H9 (cell line): ENCODE measurements at places on chromosomes 5 and 9. TPM values are rescaled to one million over a fixed set of nuclear protein-coding genes. Genes with fewer than 3 reads are reported as not detected.

Gene HSPA9
- total RNA-seq, result 397 and 399 TPM in 2 replicates

Gene ARAP3
- total RNA-seq, result 27.3 and 27.6 TPM in 2 replicates

Gene SLC26A2
- total RNA-seq, result 5.9 and 6.1 TPM in 2 replicates

Gene IL3
- total RNA-seq, result not detected in 2 replicates

Gene LSM11
- total RNA-seq, result 4.5 and 4.7 TPM in 2 replicates

Gene ASTN2
- total RNA-seq, result 9.7 and 10.1 TPM in 2 replicates

Gene PPP3R2
- total RNA-seq, result not detected in 2 replicates

Gene OR1L8
- total RNA-seq, result not detected in 2 replicates

Gene PCDHB11
- 1.9 and 2.0 TPM in 2 replicates for total RNA-seq

Gene RFK
- total RNA-seq, result 12.0 TPM in 2 replicates

Gene ADAMTS2
- total RNA-seq, result 5.4 and 5.9 TPM in 2 replicates

Gene FOXD4L4
- total RNA-seq, result 0.26 TPM in 1 of 2 replicates, not detected in the other

Gene NUTM2G
- total RNA-seq, result 0.48 and 0.57 TPM in 2 replicates

Gene FGF1
- 3.2 and 4.6 TPM in 2 replicates for total RNA-seq

Gene IRX2
- total RNA-seq, result 91.6 and 94.4 TPM in 2 replicates

DNA sequence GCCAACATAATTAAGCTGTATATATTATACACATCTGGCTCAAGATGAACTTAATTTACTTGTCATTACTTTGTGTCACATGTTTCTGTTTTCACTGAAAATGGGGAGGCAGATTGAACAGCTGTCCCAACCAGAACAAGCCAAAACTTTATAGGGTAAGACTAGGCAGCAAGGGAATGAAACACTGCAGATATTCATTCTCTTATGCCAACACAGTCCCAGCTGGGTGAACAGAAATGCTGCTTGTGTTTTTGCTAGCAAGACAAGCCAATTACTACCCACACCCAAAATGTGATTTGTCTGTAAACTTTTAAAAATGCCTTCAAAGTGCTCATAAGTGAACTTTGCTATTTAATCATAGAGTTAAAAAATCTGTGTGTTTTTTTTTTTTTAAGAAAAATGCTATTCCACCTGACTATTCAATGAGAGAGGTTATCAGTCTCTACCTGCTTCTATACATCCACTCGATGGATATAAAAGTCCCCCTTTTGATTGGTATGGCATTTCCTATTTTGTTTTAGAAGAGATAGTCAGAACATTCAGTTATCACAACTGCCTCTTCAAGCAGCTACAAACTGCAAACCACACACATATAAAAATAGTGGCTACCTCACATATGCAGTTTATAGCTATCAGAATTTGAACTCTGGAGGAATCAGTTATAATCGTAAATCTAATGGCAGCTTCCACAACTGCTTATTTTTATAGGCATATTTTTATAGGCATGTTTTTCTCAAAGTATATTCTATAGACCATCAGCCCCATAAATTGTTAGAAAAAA, 91.9 kb upstream of the PPP1R2B start:
- DNase-seq, result no peak

GRCh38 chr5:17880869-17881268, 246.6 kb downstream of the TAF11L14 start:
- DNase-seq, result no peak

- DNase-seq, result no peak
These were observed 414.0 kb upstream of the ACTBL2 start for GRCh38 chr5:57896576-57896975.

- no peak for DNase-seq
These were observed 175.3 kb downstream of the ARL15 start for GRCh38 chr5:54135042-54135441.

GRCh38 chr9:84750152-84750865, 80.8 kb downstream of the NTRK2 start:
- no peak for DNase-seq

DNA sequence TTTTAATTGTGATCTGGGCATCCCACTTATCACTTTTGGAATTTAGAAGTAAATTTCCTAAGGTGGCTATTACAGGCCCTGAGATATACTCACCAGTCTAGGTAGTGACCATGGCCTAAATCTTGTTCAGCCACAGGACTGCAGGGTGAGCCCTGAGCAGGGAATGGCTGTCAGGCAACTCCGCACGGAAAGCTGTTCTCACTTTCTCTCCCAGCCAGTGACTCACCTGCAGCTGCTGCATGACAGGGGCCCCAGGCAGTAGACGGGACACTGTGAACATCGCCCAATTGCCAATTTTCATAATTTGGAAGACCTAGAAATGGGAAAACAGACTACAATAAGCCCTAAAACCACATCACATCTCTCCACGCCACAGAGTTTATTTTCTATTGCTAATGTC, 69.6 kb upstream of the TAF1L start:
- no peak for DNase-seq

DNA sequence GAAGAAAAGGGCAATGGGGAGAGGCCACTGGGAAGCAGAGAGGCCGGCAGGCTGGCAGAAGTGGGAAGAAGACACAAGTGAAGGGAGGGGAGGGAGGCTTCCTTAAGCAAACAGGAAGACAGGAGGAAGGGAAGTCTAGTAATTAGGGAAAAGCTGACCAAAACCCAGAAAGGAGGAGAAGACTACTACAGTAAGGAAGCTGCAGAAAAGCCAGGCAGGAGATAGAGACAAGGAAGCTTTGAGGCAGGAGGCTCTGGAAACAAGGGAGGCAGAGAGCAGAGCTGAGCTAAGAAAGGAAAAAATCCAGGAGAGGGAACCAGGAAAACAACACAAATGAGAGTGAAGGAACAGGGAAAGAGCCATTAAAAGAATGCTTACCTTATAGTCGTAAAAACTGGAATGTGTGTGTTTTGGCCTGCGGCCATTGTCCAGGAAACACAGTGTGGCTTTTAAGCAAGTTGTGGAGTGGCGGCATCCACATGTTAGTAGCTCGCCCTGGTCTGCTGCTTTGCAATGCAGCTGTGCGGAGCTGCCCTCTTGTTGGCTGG, 317.1 kb upstream of the CLINT1 start:
- no peak for DNase-seq

GRCh38 chr5:149273237-149273636, 1.6 kb downstream of the AFAP1L1 start:
- DNase-seq, result no peak

DNA sequence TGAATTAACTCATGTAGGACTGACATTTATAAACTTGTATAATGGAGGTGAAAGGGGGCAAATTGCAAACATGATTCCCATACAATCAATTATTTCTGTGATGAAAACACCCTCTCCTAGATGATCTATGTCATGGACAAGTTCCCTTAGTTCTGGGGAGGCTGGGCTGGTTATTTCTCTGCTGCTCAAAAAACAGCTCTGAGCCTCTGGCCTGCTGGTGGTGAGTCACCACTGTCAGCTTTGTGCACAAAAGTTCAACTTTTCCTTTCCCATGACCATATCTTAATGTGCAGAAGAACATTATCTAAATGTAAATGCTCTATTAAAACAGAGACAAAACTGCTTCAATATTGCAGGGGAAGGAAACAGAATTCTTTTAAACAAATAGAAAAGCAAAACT, 85.0 kb downstream of the HMHB1 start:
- DNase-seq, result no peak

- DNase-seq, result no peak
These were observed 30.0 kb upstream of the GAS1 start for GRCh38 chr9:86977205-86977835.

DNA sequence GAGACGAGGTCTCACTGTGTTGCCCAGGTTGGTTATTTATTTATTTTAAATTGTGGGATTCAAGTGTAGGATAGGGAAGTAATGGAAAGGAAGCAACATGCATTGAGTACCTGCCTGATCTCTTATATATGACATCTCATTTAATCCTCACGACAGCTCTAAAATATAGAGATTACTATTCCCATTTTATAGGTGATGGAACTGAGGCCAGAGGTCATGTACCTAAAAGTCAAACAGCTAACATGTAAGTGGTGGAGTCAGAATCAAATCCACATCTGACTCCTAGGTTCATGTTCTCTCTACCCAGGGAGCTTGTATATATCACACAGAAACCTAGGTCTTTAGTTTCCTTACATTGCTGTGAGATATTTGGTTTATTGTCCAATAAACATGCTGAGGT, 26.1 kb upstream of the MATR3 start:
- no peak for DNase-seq

GRCh38 chr9:136658849-136659535, 3.7 kb upstream of the EGFL7 start:
- DNase-seq, result no peak

- DNase-seq, result no peak
These were observed 272.6 kb downstream of the ENC1 start for GRCh38 chr5:74367934-74368333.

- DNase-seq, result no peak
These were observed 28.8 kb downstream of the GCNT4 start for GRCh38 chr5:75023368-75024159.

DNA sequence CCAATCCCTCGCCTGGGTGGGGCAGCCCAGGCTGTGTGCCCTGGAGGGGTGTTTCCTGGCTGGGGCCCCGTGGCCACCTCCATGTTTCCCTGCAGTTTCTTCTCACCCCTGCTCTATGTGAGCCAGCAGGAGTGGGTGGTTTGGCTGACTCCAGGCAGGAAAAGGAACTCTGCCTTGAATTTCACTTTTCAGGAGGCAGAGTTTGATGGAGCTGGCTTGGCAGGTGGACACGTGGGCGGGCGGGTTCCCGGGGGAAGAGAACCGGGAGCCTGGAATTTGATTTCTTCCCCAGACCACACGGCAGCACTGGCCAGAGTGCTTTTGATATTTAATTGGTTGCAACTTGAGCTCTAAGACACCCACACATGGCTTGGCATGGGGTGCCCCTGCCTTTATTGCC, 119.8 kb upstream of the PANK3 start:
- no peak for DNase-seq

- DNase-seq, result no peak
These were observed 6.7 kb upstream of the PHF2 start for GRCh38 chr9:93569621-93570174.

DNA sequence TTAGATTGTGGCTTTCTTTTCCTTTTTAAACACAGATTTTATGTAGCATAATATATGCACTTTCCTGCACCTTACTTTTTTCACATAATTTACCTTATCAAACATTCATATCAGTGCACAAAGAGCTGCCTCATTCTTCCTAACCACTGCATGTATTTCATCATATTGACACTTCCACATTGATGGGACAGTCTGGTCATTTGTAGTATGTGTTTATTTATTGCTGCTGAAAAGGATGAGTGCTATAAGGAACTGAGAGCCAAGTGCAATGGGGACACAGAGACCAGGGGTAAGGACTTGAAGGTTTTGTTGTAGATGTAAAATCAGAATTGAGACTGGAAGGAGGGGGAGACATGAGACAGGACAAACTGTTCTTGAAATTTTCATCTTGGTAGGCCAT, 193.8 kb downstream of the SMARCA2 start:
- no peak for DNase-seq

GRCh38 chr9:68538200-68538599, 2.5 kb downstream of the TMEM252 start:
- no peak for DNase-seq

DNA sequence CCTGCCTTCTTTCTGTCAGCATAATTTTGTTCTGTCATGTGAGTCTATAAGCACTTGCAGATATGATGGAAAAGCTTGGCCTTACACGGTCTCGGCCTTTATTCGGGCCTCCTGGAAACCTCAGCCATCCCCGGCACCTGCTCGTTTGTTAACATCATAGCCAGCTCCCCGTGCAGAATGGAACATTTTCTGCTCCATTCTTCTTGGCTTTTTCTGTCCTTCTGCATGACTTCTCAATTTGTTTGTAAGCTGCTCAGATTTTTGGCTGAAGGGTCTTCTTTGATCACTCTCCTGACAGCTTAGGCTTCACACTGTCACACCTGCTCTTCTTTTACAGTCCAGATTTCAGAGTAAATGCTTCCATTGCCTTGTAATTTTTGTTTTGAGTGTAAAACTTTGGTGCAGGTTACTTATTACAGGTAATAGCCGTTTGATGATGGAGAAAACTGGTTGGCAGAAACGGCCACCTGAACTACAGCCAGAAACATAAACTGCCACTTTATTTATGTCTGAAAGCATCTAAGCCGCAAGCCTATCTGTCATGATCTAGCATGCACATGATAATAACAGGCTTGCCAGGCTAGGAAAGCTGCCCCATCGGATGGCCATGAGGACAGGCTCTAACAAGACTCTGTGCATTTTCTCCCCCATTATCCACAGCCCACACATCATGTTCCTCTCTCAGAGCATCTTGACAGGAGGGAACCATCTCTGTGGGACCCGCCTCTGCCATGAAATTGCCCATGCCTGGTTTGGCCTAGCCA, 197.0 kb downstream of the AOPEP start:
- no peak for DNase-seq

DNA sequence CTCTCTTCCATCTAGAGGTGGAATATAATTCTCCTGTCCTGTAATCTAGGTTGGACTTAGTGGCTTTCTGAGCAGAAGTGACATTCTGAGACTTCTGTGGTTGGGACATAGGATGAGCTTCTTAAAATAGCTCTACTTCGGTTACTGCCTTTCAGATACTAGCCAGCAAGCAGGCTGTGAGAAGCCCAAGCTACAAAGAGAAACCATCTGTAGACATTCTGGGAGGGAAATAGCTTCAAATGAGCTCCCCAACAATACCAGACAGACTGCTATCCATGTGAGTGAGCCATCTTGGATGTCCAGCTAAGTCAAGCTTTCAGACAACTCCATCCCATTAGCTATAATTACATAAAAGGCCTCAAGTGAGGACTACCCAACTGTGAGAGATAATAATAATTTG, 568.9 kb downstream of the DMRTA1 start:
- DNase-seq, result no peak

- no peak for DNase-seq
These were observed 135.4 kb downstream of the UGCG start for GRCh38 chr9:112032009-112032408.

DNA sequence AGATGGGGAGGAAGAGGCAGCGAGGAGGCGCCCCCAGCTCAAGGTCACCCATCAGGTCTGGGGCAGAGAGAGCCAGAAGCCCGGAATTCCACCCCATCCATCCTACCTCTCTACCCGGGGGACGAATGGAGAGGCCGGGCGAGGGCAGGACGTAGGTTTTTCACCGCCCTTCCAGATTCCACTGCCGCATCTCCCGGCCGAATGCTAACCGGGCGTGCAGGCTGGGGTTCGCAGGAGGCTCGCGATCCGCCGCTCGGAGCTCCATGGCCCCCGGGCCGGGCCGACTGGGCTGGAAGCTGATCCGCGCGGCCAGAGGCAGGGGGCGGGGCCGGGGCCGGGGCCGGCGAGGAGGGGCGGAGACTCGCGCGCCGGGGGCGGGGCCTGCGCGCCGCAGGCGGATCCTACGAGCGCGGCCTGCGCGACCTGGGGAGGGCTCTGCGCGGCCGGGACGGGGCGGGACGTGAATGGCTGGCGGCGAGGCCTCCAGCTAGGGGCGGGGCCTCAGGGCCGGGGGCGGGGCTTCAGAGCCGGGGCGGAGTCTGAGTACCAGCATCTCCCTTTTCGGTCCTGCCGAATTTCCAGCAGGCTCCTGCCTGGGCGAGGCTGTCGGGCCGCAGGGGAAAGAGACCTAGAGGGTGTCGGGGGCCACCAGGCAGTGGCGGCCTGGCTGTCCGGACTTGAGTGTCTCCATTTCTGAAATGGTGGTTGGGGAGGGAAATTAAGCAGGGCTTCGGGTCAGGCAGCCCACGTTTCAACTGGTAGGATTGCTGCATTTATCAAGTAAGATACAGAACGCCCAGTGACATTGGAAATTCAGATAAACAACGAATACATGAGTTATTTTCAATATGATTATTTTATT, at the start of gene ST6GALNAC4:
Gene ST6GALNAC4 (minus strand): TSS at position 322 of the 862 bp plus-strand sequence. CDS start 622 bp downstream, outside the sequence.
- DNase-seq, result peak; percentile 97
